Trophoblast cell (in vitro differentiated cells and primary cell): ENCODE measurements at places on chromosomes 12 and 14.

DNA sequence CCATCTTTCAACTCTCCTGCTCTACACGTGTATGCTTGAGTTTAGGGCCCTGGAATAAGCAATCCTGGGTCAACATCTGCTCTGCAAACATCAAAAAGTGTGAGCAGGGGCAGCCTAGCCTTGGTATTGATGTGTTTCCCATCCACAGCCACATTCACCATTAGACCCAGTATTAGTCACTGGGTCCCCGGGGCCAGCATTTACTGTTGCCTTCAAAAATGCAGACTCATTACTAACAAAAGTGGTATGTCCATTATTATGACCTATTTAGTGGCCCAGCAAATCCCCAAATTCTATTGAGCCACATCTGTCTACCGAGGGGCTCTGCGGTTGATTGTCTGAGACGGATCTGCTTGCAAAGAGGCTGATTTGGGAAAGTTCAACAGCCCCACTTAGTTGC lies 661.8 kb downstream of the DIO2 start:
- no peaks in the 10 kb centered on the region for H3K27me3 ChIP-seq
- H3K27ac ChIP-seq = no peak overlapping the region

- peaks cover 15% of the 10 kb centered on the region for H3K36me3 ChIP-seq
- DNase-seq = no peak
- no peak overlapping the region for H3K4me3 ChIP-seq
- H3K27ac ChIP-seq = no peak overlapping the region
- H3K4me1 ChIP-seq = peaks cover 28% of the 10 kb centered on the region
- no peaks in the 10 kb centered on the region for H3K27me3 ChIP-seq
These were observed 46.9 kb downstream of the ACTN1 start for GRCh38 chr14:68932231-68932630.

- no peak overlapping the region for H3K4me3 ChIP-seq
- H3K36me3 ChIP-seq = no peaks in the 10 kb centered on the region
- no peak overlapping the region for H3K27ac ChIP-seq
- DNase-seq = peak; percentile 14
These were observed 387.9 kb downstream of the DAD1 start for GRCh38 chr14:22200977-22201605.

DNA sequence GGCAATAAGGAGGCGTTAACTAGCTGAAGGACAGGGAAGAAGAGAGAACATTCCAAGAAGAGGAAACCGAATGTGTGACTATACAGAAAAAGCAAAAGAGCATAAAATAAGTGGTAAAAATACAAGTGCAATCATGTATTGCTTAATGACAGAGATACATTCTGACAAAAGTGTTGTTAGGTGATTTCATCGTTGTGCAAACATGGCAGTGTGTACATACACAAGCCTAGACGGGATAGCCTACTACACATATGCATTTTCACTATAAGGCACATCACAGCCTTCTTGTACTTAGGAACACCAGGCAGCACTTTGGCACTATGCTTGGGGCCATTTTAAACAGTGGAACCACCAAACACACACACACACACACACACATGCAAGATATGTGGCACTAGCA lies 299.3 kb downstream of the BCAT1 start:
- DNase-seq = no peak
- no peaks in the 10 kb centered on the region for H3K36me3 ChIP-seq
- no peaks in the 10 kb centered on the region for H3K4me1 ChIP-seq
- H3K27me3 ChIP-seq = no peaks in the 10 kb centered on the region
- no peak overlapping the region for H3K27ac ChIP-seq

DNA sequence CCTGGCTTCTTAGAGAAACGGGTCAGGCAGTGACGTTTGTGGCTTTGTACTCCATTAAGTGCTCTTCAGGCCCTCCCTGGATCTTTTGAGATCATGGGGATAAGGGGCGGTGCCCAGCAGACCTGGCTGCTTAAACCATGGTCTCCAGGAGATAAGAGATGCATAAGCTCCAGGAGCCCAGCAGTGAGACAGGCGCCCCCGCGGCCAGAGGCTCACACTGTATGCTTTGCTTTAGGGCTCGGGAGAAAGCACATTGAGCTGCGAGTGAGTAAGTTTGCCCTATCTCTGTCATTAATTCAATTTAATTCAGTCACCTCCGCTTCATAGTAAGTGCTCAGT lies 359.5 kb downstream of the CACNA1C start:
- no peak overlapping the region for H3K4me3 ChIP-seq
- H3K4me1 ChIP-seq = peaks cover 4% of the 10 kb centered on the region
- no peak overlapping the region for H3K27ac ChIP-seq
- no peaks in the 10 kb centered on the region for H3K27me3 ChIP-seq
- H3K36me3 ChIP-seq = no peaks in the 10 kb centered on the region
- no peak for DNase-seq

- no peaks in the 10 kb centered on the region for H3K36me3 ChIP-seq
- H3K4me1 ChIP-seq = peaks cover 12% of the 10 kb centered on the region
- peaks cover 1% of the 10 kb centered on the region for H3K27me3 ChIP-seq
- H3K27ac ChIP-seq = no peak overlapping the region
These were observed 5.7 kb downstream of the ADCY4 start for GRCh38 chr14:24329073-24329663.

DNA sequence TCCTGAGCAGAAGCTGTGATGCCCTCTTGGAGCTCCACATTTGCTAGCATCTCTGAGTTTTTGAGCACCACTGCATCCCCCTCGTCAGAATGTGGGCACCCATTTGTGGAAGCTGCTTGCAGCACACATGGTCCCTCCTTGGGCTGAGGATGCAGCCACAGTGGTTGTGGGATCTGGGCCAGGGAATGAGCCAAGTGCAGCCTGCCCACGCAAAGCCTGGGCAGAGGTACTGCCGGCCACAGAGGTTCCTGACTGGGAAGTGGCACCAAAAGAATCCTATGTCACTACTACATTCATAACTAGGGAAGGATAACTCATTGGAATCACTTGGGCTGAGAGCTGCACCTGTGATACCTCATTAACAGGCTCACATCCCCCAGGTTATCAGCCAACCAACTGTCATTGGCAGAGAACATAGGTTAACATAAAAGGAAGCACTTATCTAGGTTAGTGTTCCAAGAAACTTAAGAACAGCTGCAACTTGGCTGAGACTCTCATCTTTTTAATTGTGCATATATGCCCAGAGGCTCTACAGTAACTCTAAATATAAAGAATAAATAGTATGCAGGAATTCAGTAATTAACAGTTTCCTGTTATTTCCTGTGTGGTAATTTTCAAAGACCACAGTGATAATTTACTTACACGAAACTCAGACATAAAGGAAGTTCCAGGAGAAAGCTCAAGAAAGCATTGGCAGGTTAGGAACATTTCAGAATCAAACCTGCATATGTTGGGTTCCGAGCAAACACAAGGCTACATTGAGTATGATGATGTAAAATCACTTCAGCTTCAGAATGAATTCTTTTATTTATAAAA lies 145.3 kb downstream of the BCAT1 start:
- no peak overlapping the region for H3K27ac ChIP-seq
- no peak overlapping the region for H3K4me3 ChIP-seq
- H3K27me3 ChIP-seq = no peaks in the 10 kb centered on the region
- no peak for DNase-seq

GRCh38 chr14:55832122-55832911 lies 252.3 kb downstream of the KTN1 start:
- no peak overlapping the region for H3K4me3 ChIP-seq
- no peak overlapping the region for H3K27ac ChIP-seq
- no peaks in the 10 kb centered on the region for H3K4me1 ChIP-seq
- H3K36me3 ChIP-seq = no peaks in the 10 kb centered on the region

DNA sequence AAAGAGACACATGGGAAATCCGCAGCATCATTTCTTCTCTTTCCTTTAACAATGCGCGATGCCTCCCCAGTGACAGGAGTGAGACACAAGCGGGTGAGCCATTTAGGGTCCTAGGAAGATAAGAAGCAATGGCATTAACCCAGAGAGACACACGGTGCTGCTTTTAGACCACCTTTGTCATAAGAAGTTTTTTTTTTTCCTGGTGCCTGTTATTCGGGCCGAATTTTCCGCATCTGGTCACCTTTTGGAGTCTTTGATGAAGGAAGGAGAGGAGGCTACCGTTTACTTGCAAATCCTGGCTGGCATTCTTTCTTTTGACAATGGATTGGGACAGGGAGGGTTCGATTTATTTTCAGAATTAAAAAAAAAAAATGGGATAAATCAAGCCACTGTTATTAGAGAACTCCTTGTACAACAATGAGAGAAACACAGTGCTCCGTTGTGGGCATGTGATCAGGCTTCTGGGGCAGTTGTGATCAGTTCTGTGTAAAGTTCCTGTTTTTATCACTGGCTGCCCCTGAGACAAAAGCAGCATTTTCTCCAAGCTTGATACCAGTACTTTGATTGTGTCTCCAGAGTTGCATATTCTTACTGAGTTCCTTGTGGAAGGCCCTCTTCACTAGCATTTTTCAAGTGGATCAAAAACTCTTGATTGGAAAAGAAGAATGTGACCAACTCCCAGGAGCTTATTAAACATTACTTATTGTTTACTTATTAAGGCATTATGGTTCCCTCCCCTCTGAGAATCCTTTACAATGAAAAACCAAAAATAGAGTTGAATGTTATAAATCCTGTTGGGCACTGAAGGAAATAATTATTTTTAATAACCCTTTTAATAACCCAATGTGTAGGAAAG lies 1.1 kb downstream of the DIP2B start:
- peak overlapping the region; percentile 88 for H3K27ac ChIP-seq
- no peaks in the 10 kb centered on the region for H3K27me3 ChIP-seq
- peak overlapping the region; percentile 96 for H3K4me3 ChIP-seq
- DNase-seq = no peak
- H3K4me1 ChIP-seq = peaks cover 3% of the 10 kb centered on the region
- H3K36me3 ChIP-seq = no peaks in the 10 kb centered on the region
